ENCODE measurements at places on chromosomes 5 and 9.

- DNase-seq: no peak
Observed at GRCh38 chr9:86903734-86904085, 43.6 kb downstream of the GAS1 start.

DNA sequence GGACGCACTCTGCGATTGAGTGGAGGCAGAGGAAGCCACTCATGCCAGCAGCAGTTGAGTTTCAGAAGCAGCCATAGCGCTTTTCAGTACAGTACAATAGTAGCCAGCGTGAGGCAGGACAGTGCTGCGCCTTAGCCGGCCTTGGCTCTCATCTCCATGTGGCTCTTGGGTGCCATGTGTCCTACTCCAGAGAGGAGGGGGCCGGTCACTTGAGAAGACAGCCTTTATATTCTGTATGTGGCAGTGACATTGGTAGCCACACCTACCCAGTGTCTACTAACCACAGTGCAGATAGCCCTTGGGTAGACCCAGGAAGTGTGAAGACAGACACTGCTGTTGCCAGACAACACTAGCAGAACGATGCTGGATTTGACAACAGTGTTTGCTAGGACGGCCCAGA lies 42.3 kb downstream of the FAM78A start:
- DNase-seq: no peak

DNA sequence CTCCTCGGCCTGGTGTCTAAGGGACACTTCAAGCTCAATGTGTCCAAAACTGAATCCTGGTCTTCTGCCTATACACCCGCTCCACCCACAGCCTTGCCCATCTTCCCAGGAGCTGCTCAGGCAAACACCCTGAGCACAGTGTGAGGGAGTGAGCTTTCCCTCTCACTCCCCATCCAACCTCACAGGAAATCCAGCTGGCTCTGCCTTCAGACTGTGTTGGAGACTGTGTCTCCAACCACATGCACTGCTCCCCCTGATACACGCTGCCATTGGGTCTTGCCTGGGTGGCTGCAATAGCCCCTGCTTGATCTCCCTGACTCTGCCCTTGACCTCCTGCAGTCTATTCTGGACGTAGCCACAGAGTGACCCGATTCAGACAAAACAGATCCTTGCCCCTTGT lies 319.5 kb upstream of the MSX2 start:
- no peak for DNase-seq

- no peak for DNase-seq
Observed at GRCh38 chr9:1353291-1353690, 303.1 kb downstream of the DMRT2 start.

DNA sequence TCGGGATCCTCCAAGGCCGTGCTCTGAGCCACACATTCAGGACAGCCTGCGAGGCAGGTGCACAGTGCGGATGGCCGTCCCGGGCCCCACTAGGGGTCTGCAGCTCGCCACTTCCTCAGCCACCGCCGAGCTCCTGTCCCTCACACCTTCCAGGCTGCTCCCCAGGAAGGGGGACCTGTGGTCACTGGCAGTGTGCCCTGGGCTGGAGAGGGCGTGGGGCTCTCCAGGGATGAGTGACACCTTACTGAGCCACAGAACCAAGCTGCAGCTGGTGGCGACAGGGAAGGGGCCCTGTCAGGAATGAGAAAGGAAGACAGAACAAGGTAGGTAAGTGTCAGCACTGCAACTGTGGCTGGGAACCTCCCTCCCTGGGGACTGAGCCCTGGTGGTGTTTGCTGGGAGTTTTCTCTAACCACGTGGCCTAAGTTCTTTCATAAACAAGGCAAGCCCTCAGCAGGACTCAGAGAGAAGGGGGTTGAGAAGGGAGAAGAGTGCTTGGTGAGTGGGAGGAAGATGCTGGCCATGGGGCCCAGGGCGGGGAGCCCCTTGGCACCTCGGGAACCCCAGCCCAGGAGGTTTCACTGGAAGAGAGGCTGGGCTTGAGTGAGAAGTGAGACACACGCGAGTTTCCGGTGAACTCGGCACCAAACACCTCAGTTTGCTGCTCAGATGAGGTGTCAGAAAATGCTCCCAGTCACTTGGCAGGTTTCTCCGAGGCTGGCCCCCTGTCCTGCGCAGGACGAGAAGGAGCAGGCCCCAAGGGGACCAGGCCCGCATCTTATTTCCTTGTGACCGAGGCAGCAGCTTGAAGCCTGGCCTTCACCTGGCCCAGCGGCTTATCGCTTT lies 5.2 kb downstream of the IL13 start:
- DNase-seq: peak; percentile 14

- no peak for DNase-seq
Observed at GRCh38 chr5:32254881-32255539, 57.7 kb downstream of the MTMR12 start.

DNA sequence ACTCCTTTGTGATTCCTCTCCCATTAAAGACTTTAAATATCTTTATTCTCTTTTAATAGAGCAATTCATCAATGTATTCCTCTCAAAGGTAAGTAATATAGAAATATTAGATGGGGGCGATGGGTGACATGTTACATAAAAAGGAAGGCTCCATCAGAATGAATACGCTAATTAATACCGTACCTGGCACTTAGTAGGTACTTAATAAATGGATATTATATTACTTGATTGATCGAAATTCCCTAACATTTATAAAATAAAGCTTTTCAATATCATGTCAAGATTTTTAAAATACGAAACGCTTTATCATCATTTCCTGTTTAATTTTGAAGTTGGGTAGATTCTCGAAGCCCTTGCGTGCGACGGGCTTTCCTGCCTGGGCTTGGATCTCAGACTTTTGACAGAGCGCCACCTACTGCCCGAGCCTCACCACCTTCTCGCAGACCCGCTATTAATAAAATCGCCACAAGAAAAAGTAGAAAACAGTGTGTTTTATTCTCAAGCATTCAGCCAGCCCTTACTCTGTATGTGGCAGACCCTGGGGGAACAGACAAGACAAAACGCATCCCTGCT lies 99.4 kb downstream of the C5orf15 start:
- peak; percentile 10 for DNase-seq

DNA sequence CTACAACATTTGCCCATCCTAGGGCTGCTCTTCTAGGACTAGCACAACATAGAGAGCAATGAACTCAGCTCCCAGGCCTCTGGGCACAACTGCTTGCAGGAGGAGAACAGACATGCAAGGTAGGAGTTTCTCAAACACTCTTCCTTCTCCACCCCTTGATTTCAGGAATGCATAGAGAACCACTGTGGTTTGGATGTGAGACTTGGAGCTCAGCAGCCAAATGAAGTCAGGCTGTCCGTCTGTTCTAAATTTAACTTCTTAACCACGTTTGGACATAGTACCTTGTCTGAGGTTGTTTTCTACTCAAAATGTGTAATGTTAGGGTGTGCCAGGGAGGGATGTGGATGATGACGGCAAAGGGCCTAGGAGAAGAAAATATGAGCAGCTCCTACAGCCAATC lies 515.1 kb upstream of the TNC start:
- no peak for DNase-seq

- no peak for DNase-seq
Observed at GRCh38 chr9:127937056-127937387, 632 bp downstream of the DPM2 start.

- no peak for DNase-seq
Observed at GRCh38 chr5:115297031-115297430, 577 bp upstream of the CCDC112 start.

GRCh38 chr5:34666392-34667080 lies 10.4 kb downstream of the RAI14 start:
- no peak for DNase-seq

DNA sequence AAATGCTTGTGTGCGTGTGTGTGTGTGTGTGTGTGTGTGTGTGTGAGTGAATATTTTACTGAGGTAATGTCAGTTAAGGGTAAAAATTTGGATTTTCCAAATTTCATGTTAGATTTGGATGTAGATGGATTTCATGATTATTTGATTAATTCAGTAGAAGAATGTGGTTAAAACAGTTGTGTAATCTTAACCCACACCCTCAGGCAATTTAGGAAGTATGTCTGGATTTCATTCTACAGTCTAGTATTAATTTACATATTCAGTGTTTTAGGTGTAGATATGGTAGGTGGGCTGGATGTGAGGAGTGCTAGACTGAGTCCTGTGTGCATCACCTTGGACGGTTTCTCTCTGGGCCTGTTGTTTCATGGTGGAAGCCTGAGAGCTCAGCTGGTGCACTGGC lies 99.1 kb upstream of the CKMT2 start:
- DNase-seq: no peak

GRCh38 chr9:6428940-6429889 lies 16.2 kb downstream of the UHRF2 start:
- DNase-seq: peak; percentile 9

Measured in HL-60 (cell line).